Stimulated activated CD8-positive, alpha-beta memory T cell treated with anti-CD3 and anti-CD28 coated beads, Interleukin-4, amount 100 ng/mL, for 24 hours (primary cell): ENCODE measurements at places on chromosomes 12 and 14.

GRCh38 chr14:92615451-92615850, 101.9 kb downstream of the RIN3 start:
- DNase-seq, result peak; percentile 53

DNA sequence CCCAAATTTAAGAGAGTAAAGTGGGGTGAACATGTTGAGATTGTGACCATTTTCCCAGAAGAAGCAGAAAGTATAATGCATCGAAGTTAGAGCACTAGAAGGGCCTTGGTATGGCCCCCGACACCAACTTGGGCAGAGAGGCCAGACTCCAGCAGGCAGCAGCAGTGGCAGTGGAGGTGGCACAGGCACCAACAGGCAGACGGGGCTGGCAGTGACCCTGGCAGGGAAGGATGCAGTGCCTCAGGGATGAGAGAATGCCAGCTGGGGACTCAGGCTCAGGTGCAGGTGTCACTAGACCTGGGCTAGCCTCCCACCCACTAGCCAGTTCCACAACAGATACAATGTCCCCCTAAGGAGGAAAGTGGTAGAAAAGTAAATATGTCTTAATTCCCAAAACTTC, 27.7 kb upstream of the AMIGO2 start:
- no peak for DNase-seq

- no peak for DNase-seq
Measured at GRCh38 chr14:95402578-95402977, 82.9 kb upstream of the CLMN start.

DNA sequence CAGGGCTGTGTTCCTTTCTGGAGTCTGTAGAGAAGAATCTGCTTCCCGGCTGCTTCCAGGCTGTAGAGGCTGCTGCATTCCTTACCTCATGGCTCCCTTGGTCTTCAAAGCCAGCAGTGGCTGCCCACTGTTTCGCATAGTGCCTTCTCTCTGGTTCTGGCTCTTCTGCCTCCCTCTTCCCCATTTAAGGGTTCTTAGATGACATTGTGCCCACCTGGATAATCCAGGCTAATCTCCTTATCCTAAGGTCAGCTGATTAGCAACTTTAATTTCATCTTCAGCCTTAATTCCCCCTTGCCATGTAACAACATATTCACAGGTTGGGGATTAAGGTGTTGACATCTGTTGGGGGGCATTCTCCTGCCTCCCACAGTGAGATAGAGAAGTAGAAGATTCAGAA, 208.6 kb upstream of the TMTC1 start:
- no peak for DNase-seq

DNA sequence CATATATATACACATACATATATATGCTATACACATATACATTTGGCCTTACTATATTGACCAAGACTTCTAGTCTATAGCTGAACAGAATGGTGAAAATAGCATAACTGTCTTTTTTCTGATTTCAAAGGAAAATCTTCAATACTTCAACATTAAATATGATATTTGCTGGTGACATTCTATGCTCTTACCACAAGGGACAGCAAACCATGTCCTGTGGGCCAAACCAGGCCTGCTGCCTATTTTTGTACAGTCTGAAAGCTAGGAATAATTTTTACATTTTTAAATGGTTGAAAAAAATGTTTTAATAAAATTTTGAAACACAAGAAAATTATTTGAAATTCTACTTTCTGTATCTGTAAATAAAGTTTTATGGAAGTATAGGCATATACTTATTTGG, 63.6 kb downstream of the EML5 start:
- DNase-seq, result no peak

DNA sequence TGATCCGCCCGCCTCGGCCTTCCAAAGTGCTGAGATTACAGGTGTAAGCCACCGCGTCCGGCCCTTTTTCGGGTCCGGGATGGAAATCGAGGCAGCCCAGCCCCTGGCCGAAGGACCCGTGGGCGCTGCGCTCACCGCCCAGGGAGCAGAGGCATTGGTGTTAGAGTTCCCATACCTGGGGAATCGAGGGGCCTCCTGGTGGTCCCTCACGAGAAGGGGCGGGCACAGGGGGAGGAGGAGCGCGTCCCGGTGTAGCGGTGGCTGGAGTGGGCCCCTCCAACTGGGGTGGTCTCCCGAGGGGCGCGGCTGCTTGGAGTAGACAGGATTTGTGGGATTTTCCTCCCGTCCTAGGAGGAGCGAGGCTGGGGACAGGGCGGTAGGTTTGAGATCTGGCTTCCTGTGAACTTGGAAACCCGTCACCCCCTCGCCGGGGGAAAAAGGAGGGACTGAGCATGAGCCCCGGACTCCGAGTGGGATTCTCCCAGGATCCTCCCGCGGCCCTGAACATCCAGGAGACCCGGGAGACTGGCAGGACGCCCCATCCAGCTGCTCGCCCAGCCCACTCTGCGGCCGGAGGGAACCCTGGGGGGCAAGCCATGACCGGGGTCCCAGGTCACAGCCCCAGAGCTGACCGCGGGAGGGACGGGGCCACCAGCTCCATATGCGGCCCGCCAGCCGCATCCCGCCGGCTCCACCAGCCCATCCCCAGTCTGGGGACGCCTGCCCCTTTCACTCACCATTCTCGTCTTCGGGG, 70.9 kb downstream of the ASCL4 start:
- no peak for DNase-seq

DNA sequence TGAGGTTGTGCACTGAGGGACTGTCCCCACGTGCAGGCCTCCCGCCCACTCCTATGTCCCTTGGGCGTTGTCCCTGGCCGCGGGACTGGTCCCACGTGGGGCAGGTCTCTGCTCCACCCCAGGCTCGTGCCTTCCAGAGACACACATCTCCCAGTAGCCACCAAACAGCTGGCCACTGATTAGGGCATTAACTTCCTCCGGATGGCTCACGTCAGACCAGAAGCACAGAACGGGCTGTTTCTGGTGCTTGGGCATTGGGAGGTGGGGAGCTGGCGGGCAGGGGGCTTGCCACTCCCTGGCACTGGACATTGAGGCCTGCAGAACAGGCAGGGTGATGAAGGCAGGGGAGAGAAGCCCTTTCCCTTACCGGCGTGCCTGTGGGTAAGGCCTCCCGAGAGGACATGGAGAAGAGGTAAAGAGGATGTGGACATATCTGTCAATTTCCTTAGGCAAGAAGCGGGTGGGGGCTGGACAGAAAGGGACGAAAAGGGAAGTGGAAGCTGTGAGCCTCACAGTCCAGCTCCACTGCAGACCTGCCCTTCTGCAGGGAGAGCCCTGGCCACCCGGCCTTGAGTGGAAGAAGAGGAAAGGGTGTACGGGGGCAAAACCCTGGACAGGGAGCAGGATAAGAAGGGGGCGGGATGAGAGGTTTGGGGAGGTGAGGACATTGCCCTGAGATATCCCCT, 101.2 kb downstream of the NINJ2 start:
- no peak for DNase-seq
